ENCODE measurements at places on chromosomes 3 and 15. TPM values are rescaled to one million over a fixed set of nuclear protein-coding genes. Genes with fewer than 3 reads are reported as not detected.

DNA sequence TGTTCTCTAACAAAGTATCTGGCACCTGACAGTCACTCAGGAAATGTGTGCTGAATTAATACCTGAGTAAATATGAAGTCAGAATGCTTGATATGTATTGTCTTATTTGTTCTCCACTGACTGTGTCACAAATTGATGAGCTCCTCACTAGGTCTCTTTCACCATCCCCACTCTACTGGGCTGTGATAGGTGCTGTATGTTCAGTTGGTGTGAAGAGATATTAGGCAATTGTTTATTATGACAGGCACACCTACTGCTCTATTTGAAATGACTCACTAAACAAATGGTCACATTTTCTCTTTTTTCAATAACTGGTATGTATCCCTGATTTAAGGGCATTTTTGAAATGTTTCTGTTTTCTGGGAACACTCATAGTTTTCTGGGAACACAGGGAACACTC lies 25.2 kb upstream of the CCDC39 start:
- H3K27ac ChIP-seq: no peak overlapping the region
- no peak overlapping the region for H3K4me3 ChIP-seq
- H3K27me3 ChIP-seq: no peaks in the 10 kb centered on the region
- no peaks in the 10 kb centered on the region for H3K4me1 ChIP-seq
- no peak for DNase-seq

- H3K27ac ChIP-seq: no peak overlapping the region
- no peak for DNase-seq
- H3K4me1 ChIP-seq: no peaks in the 10 kb centered on the region
- H3K27me3 ChIP-seq: no peaks in the 10 kb centered on the region
- H3K36me3 ChIP-seq: no peaks in the 10 kb centered on the region
These were observed 113.5 kb upstream of the TOPAZ1 start for GRCh38 chr3:44128057-44128775.

- H3K4me3 ChIP-seq: no peak overlapping the region
- H3K27ac ChIP-seq: no peak overlapping the region
- DNase-seq: no peak
- no peaks in the 10 kb centered on the region for H3K27me3 ChIP-seq
- peaks cover 64% of the 10 kb centered on the region for H3K36me3 ChIP-seq
These were observed 8.1 kb downstream of the TLE3 start for GRCh38 chr15:70089692-70089971.

GRCh38 chr3:118810499-118811035 lies 224.1 kb downstream of the IGSF11 start:
- no peaks in the 10 kb centered on the region for H3K36me3 ChIP-seq
- no peak overlapping the region for H3K4me3 ChIP-seq
- H3K4me1 ChIP-seq: no peaks in the 10 kb centered on the region
- H3K27me3 ChIP-seq: no peaks in the 10 kb centered on the region

GRCh38 chr3:50229490-50229889 lies 6.5 kb upstream of the GNAI2 start:
- H3K36me3 ChIP-seq: no peaks in the 10 kb centered on the region
- H3K4me1 ChIP-seq: peaks cover 33% of the 10 kb centered on the region
- no peaks in the 10 kb centered on the region for H3K27me3 ChIP-seq
- H3K27ac ChIP-seq: peak overlapping the region; percentile 58

GRCh38 chr15:93830221-93831080 lies 400.9 kb upstream of the MCTP2 start:
- no peaks in the 10 kb centered on the region for H3K27me3 ChIP-seq
- H3K36me3 ChIP-seq: no peaks in the 10 kb centered on the region

DNA sequence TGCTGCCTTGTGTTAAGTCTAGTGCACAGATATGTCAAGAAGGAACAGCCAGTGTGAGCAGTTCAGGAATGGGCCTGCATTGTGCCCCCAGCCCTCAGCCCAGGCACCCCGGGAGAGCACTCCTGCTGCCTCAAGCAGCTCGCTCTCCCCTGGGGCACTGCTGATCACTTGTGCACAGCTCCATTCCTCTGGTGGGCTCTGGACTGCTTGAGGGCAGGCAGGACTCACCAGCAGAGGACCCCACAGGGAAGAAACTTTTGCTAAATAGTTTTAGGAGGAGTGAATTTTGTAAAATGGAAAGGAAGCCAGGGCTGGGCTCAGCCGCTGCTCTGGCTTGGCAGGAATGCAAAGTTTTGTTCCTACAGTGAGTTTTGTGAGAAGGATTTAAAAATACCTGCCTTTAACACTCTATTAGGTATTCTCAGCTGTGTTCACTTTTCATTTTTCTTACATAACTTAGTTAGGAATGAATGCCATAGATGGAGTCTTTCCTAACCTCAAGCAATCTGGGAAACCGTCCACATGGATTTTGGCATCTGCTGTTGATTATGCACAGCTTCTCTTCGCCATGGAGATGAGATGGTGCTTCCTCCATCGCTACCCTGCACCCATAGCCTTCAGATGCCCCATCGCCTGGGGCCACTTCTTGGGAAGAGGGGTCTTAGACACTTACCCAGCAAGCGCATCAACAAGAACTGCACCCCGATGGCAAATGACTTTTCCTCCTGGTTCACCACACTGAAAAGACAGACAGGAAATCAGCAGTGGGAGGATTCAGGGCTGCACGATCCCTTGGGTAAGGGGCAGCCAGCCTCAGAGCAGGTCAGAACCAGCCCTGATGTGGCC lies 42.3 kb upstream of the RAB6B start:
- no peak overlapping the region for H3K4me3 ChIP-seq
- H3K36me3 ChIP-seq: peaks cover 28% of the 10 kb centered on the region
- no peak overlapping the region for H3K27ac ChIP-seq
- no peak for DNase-seq
- peaks cover 13% of the 10 kb centered on the region for H3K4me1 ChIP-seq

DNA sequence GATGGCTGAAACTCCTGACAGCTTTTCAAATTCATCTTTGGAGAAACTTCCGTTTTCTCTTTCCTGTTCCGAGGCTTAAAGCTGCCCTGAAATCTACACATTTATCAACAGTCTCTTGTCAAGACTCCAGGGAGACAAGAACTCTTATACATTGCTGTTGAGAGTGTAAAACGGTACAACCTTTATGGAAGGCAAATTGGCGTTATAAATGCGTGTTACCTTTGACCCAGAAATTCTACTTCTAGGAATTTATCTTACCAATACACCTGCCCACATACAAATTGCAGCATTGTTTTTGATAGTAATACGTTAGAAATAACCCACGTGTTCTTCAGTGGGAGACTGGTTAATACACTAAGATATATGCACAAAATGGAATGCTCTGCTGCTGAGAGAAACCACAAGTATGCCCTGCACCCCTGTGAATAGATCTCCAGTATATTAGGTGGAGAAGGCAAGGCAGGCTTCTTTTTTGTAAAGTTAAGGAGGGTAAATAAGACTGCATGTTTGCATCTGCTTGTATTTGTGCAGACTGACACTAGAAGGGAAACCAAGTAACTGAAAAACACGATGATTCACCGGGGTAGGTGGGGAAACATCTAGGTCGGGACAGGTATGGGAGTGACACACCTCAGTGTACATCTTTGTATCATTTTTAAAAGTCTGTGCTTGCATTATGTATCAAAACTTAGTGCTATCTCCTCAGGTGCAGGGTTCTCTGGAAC lies 97.5 kb downstream of the IGF1R start:
- H3K36me3 ChIP-seq: no peaks in the 10 kb centered on the region
- no peak overlapping the region for H3K4me3 ChIP-seq
- no peak for DNase-seq
- H3K4me1 ChIP-seq: peaks cover 35% of the 10 kb centered on the region

GRCh38 chr15:33882921-33883320 lies 85.4 kb upstream of the CHRM5 start:
- H3K27me3 ChIP-seq: no peaks in the 10 kb centered on the region
- H3K27ac ChIP-seq: no peak overlapping the region
- H3K4me3 ChIP-seq: no peak overlapping the region
- H3K4me1 ChIP-seq: no peaks in the 10 kb centered on the region
- no peaks in the 10 kb centered on the region for H3K36me3 ChIP-seq
- no peak for DNase-seq

DNA sequence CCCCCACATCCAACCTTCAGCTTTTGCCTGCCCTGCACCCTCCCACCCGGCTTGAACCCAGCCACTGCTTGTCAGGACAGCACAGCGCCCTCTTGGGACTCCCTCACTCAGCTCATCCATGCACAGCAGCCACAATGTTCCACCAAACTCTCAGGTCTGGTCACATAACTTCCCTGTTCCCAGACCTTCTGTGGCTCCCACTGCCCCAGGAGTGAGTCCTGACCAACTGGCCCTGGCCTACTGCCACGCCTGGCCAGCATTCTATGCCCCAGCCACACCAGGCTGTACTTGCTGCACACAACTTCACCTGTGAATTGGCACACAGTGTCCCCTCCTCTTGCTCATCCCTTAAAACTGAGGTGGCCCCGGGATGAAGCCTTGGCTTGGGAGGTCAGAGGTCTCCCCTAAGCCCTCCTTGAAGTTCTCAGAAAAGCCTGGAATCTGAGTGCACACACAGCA lies 21.0 kb downstream of the PLXNB1 start:
- H3K27ac ChIP-seq: no peak overlapping the region
- H3K4me1 ChIP-seq: no peaks in the 10 kb centered on the region
- peak; percentile 20 for DNase-seq
- H3K4me3 ChIP-seq: no peak overlapping the region
- H3K36me3 ChIP-seq: peaks cover 89% of the 10 kb centered on the region

GRCh38 chr3:43998836-43999727 lies 242.6 kb upstream of the TOPAZ1 start:
- peaks cover 52% of the 10 kb centered on the region for H3K4me1 ChIP-seq
- peak; percentile 55 for DNase-seq
- H3K4me3 ChIP-seq: peak overlapping the region; percentile 59
- no peak overlapping the region for H3K27ac ChIP-seq

DNA sequence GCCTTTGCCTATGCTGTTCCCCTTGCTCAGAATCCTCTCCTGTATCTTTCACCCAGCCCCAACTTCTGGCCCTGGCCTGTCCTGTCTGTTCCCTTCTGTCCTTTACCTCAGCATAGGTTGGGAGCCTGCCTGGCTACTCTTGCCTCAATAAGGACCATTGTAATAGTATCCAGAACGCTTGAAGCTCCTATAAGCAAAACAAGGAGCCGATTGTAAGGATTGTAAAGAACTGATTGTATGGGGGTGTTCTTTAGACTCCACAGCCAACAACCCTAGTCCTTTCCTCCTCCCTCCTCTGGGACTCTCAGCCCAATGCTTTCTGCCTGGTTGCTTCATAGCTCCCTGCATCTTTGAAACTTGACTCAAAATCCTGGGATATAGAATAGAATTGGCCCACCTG lies 18.7 kb upstream of the RAD54L2 start:
- no peaks in the 10 kb centered on the region for H3K36me3 ChIP-seq
- no peaks in the 10 kb centered on the region for H3K27me3 ChIP-seq
- H3K27ac ChIP-seq: no peak overlapping the region
- H3K4me3 ChIP-seq: no peak overlapping the region
- H3K4me1 ChIP-seq: no peaks in the 10 kb centered on the region

GRCh38 chr3:155192957-155193746 lies 100.3 kb downstream of the STRIT1 start:
- DNase-seq: no peak
- no peak overlapping the region for H3K4me3 ChIP-seq
- no peaks in the 10 kb centered on the region for H3K36me3 ChIP-seq
- H3K4me1 ChIP-seq: no peaks in the 10 kb centered on the region
- H3K27ac ChIP-seq: no peak overlapping the region

GRCh38 chr15:42499858-42500609 lies 4.6 kb downstream of the SNAP23 start:
- H3K27ac ChIP-seq: peak overlapping the region; percentile 61
- no peaks in the 10 kb centered on the region for H3K36me3 ChIP-seq
- DNase-seq: no peak
- peaks cover 75% of the 10 kb centered on the region for H3K4me1 ChIP-seq
- H3K27me3 ChIP-seq: no peaks in the 10 kb centered on the region

Gene PRR20G
- not detected for total RNA-seq

Gene TRIM71
- total RNA-seq: 2.5 TPM
